Fibroblast of lung (primary cell): ENCODE measurements at places on chromosomes 16 and 17.
A peak's percentile ranks its signal among the peaks of the same experiment; 100 is the strongest.

- H3K27ac ChIP-seq: peak overlapping the region; percentile 47
- peak overlapping the region; percentile 62 for H3K4me3 ChIP-seq
- no peak for DNase-seq
These were observed 11.6 kb downstream of the COPZ2 start for GRCh38 chr17:48025904-48026501.

GRCh38 chr17:8905331-8905730, 37.9 kb upstream of the PIK3R6 start:
- no peaks in the 10 kb centered on the region for H3K27me3 ChIP-seq
- no peaks in the 10 kb centered on the region for H3K36me3 ChIP-seq
- no peak for DNase-seq

DNA sequence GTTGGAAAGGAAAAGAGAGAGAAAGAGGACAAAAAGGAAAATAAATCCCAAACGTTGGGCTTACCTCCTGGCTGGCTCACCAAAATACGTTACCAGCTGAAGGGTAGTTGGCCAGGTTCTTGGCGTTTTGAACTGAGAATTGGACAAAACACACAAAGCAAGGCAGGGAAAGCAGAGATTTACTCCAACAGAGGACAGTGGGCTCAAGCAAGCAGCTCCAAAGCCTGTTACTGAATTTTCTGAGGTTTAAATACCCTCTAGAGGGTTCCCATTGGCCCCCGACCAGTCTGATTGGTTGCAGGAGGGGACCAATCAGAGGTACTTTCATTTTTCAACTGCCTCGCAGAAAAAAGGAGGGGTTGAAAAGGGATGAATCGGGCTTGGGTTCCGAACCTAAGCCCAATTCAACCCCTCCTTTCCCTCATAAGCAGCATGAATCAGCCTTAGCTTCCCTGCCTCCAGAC, 55.6 kb upstream of the ALOX12 start:
- H3K4me1 ChIP-seq: no peaks in the 10 kb centered on the region
- no peaks in the 10 kb centered on the region for H3K27me3 ChIP-seq
- H3K36me3 ChIP-seq: no peaks in the 10 kb centered on the region
- peak overlapping the region; percentile 12 for H3K4me3 ChIP-seq
- no peak for DNase-seq

- H3K4me1 ChIP-seq: peaks cover 24% of the 10 kb centered on the region
- no peak overlapping the region for H3K4me3 ChIP-seq
- peak overlapping the region; percentile 31 for H3K27ac ChIP-seq
- H3K36me3 ChIP-seq: no peaks in the 10 kb centered on the region
- H3K27me3 ChIP-seq: no peaks in the 10 kb centered on the region
These were observed 222.5 kb upstream of the GSE1 start for GRCh38 chr16:85390511-85391174.

GRCh38 chr17:10055262-10055975, 143.0 kb downstream of the GAS7 start:
- no peaks in the 10 kb centered on the region for H3K27me3 ChIP-seq
- no peak for DNase-seq
- no peak overlapping the region for H3K4me3 ChIP-seq
- H3K4me1 ChIP-seq: no peaks in the 10 kb centered on the region
- no peak overlapping the region for H3K27ac ChIP-seq
- no peaks in the 10 kb centered on the region for H3K36me3 ChIP-seq
